ENCODE measurements at places on chromosomes 12 and 14. TPM values are rescaled to one million over a fixed set of nuclear protein-coding genes. Genes with fewer than 3 reads are reported as not detected.

The SLC17A8 gene
- not detected for total RNA-seq

GRCh38 chr14:80465546-80466220 lies 254.4 kb upstream of the DIO2 start:
- no peak for DNase-seq

DNA sequence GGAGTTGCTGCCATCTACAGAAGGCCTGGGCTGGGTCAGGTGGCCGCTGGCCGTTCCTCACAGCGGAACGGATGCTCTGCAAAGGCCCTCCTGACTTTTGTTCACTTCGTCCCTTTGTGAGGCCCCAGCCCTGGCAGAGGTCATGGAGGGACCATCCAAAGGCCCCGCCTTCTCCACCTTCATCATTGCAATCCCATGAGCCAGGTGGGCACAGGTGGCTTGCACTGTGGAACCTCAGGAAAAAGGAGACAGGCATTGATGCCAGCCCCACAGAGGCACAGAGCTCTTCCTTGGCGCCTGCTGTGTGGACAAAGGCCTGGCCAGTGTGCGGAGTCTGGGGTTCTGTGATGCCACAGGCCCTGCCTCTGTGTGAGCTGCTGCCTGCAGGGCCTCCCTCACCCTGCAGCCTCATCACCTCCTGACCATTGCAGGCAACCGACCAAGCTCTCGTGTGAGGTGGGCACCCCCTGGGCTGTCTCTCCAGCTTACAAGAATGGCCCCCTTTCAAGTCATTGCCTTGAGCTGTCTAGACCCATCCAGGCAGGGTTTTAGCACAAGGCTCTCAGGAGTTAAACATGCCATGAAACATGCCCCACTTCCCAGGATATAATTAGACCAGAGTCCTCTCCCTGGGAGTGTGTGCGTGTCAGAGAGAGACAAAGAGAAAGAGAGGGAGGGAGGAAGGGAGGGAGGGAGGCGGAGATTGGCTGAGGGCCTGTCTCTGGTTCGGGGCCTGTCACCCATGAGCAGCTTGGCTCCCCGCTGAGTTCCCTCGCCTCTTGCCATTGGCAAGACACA lies 19.3 kb downstream of the NFKBIA start:
- DNase-seq = no peak

DNA sequence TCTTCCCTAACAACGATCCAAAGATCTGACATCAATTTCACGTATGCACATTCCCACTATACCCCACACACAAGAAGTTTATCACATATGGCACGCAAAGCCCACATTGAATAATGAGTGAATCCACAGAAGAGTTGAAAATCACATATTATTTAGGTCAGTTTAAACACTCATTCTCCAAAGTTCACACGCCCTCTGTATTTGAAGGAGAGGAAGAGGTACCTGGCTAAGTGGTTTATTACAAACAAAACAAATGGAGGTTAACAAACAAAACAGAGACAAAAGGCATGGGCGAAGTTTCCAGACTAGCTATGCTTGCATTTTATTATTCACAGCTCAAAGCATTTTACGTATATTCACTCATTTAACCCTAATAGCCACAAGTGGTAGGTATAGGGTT lies 41.8 kb downstream of the CPM start:
- DNase-seq = no peak

GRCh38 chr12:75709503-75709902 lies 198.1 kb upstream of the KRR1 start:
- no peak for DNase-seq

DNA sequence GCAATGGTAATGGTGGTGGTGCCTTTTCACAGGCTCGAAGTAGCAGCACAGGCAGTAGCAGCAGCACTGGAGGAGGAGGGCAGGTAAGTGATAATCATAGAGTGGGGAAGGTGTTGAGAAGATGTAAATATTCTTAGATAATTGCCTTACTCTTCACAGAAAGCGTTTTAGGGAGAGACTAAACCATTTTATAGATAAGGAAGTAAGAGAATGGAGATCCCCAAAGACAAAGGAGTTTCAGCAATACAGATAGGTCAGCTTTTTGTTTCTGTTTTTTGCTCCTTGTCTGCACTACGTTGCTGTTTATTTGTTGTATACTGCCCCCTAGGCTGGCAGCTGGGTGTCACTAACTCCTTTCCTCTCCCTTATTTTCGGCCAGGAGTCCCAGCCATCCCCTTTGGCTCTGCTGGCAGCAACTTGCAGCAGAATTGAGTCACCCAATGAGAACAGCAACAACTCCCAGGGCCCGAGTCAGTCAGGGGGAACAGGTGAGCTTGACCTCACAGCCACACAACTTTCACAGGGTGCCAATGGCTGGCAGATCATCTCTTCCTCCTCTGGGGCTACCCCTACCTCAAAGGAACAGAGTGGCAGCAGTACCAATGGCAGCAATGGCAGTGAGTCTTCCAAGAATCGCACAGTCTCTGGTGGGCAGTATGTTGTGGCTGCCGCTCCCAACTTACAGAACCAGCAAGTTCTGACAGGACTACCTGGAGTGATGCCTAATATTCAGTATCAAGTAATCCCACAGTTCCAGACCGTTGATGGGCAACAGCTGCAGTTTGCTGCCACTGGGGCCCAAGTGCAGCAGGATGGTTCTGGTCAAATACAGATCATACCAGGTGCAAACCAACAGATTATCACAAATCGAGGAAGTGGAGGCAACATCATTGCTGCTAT lies 2.0 kb downstream of the SP1 start:
- peak; percentile 31 for DNase-seq

DNA sequence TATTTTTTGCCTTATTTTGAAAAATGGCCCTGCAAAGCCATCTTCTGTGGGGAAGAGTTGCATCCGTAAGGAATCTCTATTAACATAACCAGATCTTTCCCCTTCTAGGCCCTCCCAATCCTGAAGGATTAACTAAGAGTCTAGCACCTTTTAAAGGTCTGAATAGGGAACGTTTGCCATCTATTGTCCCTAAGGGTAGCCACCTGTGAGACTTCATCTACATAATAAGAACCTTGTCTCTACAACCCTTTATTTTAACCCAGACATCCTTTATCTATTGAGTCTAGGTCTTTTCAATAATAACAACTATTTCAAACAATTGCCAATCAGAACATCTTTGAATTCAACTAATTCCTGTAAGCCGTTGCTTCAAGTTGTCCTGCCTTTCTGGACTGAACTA lies 4.4 kb downstream of the EDDM3B start:
- DNase-seq = no peak

DNA sequence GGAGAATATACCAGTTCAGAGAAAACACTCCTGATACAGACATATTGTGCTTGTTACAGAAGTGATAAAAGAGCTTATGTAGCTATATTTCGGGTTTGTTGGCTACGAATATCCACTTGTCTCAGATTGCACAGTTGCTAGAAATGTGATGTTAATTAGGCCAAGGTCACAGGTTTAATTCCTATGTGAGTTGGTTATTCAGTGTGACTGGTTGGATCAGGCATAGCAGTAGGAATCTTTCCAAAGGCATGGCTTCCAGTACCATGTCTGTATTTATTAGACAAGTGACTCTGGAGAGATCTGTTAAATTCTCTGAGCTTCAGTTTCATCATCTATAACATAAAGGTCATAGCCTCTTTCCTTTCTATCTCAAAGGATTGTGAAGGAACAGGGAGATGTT lies 152.7 kb upstream of the KITLG start:
- no peak for DNase-seq

DNA sequence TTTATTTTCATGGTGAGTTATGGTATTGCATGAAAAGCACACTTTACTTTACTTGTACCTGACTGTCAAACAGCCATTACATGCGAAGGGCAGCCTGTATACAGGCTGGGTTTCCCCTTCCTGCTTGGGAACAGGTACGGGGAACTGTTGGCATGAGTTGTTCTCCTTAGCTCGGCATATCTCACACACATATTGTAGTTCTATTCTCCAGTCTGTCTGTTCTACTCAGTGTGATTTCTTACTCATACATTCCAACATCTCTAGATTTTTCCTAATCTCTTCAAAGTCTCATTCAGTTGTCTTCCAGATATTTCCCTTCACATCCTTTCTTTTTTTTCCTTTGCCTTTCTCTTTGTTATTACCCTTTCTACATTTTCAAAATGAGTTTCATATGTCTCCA lies 83.9 kb downstream of the HMGA2 start:
- no peak for DNase-seq

DNA sequence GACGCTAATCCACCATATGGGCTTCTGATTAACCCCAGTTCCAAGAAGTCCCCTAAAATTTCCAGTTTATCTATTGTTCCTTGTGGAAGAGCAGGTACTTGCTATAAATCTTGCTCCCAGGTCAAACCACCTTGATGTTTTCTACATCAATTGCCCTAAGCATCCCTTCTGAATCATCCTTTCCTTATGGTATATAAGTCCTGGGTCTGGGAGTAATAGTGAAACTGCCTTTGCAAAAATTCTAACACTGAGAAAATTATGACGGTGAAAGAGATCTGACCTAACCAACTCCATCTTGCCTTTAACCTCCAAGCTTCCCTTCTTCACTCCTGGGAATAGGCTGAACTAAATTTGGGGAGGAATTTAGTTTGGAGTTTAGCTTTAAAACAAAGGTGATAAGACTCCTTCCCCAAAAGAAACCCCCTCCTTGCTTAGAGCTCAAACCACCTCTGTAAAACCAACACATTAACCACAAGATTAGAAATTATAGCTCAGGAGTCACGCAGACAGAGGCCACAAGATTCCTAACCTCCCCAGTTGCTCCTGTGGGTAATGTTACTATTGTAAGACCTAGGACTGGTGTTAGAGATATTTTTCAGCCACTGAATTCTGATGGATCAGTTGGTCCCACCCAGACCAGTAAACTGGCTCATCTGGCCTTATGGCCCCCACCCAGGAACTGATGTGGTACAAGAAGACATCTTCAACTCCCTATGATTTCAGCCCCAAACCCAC lies 33.8 kb upstream of the DTX1 start:
- DNase-seq = no peak

DNA sequence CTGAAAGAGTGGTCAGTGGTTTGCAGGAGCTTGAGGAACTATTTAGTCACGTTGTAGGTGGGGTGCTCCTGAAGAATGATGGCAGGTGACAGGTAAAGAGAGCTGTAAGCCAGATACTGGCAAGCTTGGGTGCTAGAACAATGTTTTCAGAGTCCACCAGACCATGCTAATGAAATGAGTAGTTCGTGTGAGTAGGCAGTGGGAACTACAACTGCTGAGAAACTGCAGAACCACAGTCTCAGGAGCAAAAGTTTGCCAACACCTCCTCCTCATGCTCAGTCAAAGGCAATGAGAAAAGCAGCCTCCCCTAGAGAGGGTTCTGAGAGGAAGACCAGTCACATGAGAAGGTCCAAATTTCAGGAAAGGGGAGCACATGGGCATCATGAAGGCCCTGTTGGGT lies 91.3 kb downstream of the PRKD1 start:
- no peak for DNase-seq

- DNase-seq = no peak
Observed at GRCh38 chr12:116210131-116210530, 67.4 kb downstream of the MED13L start.

GRCh38 chr12:75568393-75568792 lies 57.0 kb upstream of the KRR1 start:
- no peak for DNase-seq

GRCh38 chr12:94133964-94134795 lies 14.2 kb upstream of the PLXNC1 start:
- no peak for DNase-seq

DNA sequence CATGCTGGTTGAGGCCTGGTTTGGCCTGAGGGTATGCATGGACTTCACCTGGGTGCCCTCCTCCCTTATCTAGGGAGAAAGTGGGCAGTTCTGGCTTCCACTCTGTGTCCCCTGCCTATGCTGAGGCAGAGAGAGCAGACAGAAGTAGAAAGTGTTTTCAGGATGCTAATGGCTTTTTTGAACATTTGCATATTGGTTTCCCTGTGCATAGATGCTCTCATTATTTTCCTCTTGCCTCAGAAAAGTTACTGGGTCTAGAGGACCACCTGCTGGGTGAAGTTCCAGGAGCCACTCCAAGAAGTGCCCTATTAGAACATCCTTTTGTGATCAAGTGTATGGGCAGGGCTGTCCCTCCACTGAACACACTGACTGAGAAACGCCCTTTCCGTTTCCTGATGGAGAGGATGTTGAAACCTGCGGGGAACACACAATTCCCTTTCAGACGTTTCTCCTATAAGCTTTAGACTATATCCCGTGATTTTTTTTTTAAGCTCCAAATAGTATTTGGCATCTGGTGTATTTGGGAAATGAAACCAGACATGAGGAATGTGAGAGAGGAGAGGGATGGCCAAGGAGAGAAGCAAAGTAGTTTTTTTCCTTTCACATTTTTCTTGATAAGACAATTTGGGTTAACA lies 66.6 kb downstream of the DAAM1 start:
- no peak for DNase-seq

The DEGS2 gene
- 1.4 TPM for total RNA-seq

- no peak for DNase-seq
Observed at GRCh38 chr12:106845902-106846301, 71.4 kb downstream of the RIC8B start.

The A2M gene
- total RNA-seq = not detected

- DNase-seq = no peak
Observed at GRCh38 chr14:92108345-92109254, 2.2 kb upstream of the ATXN3 start.

GRCh38 chr12:114868995-114869834 lies 185.2 kb upstream of the TBX3 start:
- no peak for DNase-seq

DNA sequence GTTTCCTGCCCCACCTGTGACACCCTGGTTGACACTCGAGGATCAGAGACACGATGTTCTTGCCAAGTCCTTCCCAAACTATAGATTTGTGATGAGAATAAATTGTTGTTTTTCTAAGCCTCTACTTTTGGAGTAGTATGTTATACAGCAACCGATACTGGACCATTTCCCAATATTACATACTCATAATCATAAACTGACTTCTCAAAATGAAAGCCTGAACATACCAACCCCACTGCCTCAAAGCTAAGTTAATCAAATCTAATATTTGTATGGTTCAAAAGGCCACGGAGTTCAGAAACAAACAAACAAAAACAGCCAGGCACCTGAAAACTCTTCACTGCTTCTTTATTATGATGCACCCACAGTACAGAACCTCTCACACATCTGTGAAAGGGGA lies 52.3 kb upstream of the GPHB5 start:
- no peak for DNase-seq

DNA sequence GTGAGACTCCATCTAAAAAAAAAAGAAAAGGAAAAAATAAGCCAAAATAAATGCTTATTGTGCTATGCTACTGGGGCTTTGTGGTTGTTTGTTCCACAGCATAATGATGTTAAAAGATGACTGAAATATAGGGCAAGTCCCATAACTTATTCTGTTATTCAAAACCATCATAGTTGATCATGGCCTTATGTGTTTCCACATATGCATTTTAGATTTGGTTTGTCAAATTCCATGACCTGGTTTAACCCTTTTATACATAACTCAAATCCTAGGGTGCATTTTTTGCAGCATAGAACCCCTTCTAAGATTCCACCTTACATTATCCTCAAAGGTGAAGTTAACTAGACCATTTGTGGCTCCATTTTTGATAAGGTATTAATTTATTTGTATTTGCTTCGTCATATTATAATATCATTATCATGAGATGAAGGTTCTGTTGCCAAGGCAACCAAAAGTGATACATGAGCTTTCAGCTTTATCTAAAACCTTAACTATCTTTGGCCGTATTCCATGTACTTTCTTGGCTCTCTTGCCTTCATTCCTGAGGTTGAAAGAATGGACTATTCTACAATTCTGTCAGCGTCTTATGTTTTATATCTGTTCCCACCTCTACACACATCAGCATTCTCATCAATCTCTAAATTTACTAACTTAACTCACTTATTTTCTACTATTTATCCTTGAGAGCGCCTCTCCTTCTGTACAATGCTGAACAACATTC lies 138.7 kb upstream of the DYRK2 start:
- DNase-seq = no peak

The CCDC38 gene
- total RNA-seq = 0.16 TPM

GRCh38 chr14:38210587-38211216 lies 3.0 kb downstream of the SSTR1 start:
- no peak for DNase-seq

All from activated naive CD4-positive, alpha-beta T cell treated with anti-CD3 and anti-CD28 coated beads, Interleukin-2, amount 50 U/mL, for 72 hours (primary cell).